ENCODE measurements at places on chromosomes 4 and X.

- DNase-seq: no peak
Measured at GRCh38 chr4:95360906-95361695, 187.7 kb downstream of the UNC5C start.

DNA sequence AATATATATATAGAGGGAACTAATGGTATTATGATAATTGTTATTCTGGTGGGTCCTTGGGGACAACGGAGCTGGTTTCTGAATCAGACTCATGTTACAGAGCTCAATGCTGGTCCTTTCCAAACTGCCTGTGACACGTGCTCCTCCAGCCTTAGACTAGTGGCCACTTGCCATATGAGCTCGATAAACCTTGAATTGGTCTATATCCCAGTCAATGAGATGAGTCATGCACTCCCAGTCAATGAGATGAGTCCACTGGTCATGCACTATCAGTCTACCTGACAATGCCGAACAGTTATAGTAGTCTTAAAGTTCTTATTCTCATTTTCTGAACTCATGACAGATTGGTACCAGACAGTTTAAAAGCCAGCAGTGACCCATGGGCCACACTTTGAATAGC is 325.2 kb downstream of the LDB2 start:
- DNase-seq: no peak

DNA sequence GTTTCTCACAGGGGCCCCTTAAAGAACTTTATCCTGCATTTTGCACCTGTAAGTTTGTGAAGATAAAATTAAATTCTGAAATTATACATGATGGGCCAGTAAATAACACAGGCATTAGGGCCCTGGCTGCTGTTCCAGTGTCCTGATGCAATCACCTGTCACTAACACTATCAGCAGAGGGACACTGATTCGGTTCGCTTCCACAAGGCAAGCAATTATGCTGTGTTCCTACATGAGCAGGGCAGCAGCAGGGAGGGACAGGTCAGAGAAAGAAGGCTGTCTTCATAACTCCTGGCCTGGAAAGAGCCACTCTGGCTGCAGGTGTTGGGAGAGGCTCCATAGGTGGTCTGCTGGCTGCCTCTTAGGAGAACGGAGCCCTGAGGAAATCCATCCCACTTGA is 487.3 kb downstream of the MID1IP1 start:
- DNase-seq: no peak

- DNase-seq: no peak
Measured at GRCh38 chrX:57481514-57481913, 110.3 kb upstream of the ZXDB start.

All from Kasumi-1 (cell line).